Activated naive CD4-positive, alpha-beta T cell treated with anti-CD3 and anti-CD28 coated beads, Interleukin-2, amount 50 U/mL, for 72 hours (primary cell): ENCODE measurements at places on chromosomes 2 and 18. TPM values are rescaled to one million over a fixed set of nuclear protein-coding genes. Genes with fewer than 3 reads are reported as not detected.

RAD51AP2 gene
- not detected for total RNA-seq

RUFY4 gene
- 5.1 TPM for total RNA-seq

KRTCAP3 gene
- total RNA-seq: 8.3 TPM

FOXD4L1 gene
- not detected for total RNA-seq

LRRC30 gene
- not detected for total RNA-seq

MMADHC gene
- total RNA-seq: 112 TPM

NOSTRIN gene
- total RNA-seq: not detected

IL37 gene
- total RNA-seq: not detected
